ENCODE measurements at places on chromosomes 5 and 9.

DNA sequence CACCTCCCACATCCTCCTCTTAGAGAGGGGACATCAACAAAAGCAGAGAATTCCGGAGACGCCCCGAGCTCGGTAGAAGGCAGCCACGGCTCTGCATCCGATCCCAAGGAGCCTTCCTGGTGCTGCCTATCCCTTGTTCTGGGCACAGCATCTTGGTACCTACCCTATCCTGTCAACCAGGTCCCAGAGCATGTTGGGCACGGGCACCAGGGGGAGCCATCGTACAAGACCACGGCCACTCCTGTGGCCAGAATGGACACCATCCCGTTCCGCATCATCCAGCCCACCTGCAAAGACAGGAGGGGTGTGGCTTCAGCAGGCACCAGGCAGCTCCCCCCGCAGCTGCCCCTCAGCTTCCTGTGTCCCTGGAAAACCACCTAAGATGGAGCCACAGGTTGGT, 62.7 kb upstream of the ZNF354A start:
- no peak for DNase-seq

DNA sequence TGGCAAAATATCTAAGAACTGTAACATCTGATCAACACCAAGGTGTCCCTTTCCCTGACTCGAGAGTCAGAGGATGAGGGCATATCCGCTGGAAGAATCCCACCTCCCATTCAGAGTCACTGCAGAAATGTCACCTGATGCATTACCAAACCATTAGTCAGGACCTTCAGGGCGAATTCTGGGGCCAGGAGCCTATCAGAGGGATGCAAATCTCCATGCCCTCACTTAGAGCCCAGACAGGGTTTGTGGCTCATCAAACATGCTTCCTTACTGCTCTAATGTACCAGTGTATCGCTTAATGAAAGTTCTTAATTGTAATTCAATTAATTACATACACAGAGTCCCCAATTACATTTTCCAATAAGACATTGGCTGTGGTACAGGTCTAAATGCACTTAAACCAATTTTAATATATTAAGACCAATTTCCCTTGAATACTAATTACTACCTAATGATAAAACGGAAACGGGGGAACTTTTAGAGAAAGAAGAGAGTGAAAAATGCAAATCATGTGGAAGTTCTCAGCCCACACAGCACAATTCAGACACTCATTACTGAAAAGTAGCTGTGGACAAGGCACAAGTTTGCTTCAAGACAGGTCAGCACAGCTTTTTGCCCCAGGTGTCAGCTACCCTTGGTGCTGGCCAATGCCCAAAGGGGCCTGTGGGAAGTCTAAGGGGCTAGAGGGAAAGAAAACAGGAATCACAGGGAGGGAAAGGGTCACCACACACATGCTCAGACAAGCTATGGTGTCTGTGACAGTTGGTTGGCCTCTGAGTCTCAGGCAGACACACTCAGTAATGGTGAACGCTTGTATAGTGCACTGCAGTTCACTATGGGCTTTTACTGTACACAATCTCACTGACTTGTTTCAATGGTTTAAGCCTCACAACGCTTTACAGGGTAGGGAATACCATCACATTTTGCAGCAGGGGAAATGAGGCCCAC, 211.6 kb downstream of the MAPKAP1 start:
- DNase-seq, result no peak

DNA sequence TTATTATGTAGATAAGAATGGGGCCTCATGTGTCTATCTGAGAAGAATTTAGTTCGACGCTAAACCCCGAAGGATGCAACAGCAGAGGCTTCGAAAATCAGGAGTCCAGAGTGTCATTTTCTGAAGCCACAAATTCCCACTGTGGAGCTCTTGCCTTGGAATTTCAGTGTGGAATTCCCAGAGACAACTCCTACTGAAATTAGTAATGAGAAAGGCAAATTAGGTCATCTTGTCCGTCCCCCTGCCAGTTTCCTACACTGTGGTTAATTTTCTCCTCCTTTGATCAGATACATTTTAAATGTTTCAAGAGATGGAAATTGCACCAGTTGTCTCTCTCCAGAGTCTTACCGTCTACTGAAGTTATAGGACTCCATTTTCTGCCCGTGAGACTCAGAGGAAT, 633.6 kb downstream of the BNC2 start:
- peak; percentile 41 for DNase-seq

- no peak for DNase-seq
These were observed 90.8 kb downstream of the HACD4 start for GRCh38 chr9:20940447-20941173.

Data from GM04503 (cell line).